T-helper 9 cell (primary cell): ENCODE measurements at places on chromosomes 13 and 19.

DNA sequence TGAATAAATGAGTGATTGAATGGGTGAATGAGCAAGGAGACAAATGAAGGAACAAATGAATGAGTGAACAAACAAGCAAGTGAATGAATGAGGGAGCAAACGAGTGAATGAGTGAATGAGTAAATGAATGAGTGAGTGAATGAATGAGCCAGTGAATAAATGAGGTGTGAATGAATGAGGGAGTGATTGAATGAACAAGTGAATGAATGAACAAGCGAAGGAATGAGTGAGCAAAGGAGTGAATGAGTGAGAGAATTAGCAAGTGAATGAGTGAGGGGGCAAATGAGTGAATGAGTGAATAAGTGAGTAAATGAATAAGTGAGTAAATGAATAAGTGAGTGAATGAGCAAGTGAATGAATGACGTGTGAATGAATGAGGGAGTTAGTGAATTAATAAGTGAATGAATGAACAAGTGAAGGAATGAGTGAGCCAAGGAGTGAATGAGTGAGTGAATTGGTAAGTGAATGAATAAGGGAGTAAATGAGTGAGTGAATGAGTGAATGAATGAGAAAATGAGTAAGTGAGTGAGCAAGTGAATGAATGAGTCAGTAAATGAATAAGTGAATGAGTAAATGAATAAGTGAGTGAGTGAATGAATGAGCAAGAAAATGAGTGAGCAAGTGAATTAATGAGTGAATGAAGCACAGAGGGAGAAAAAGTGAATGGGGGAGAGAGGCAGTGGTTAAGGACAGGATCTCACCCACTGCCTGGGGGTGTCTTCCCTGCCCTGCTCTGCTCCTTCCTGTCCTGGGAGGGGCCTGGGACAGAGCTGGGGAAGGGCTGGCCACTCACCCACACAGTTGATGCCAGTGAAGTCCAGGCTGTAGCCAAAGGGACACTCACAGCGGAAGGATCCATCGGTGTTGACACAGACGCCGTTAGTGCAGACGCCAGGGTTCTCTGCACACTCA, 36.4 kb downstream of the CCL25 start:
- DNase-seq, result no peak

GRCh38 chr13:48708764-48709163, 55.0 kb downstream of the CYSLTR2 start:
- DNase-seq, result no peak

- DNase-seq, result no peak
Measured at GRCh38 chr19:39415111-39416046, 2.9 kb downstream of the PLEKHG2 start.

DNA sequence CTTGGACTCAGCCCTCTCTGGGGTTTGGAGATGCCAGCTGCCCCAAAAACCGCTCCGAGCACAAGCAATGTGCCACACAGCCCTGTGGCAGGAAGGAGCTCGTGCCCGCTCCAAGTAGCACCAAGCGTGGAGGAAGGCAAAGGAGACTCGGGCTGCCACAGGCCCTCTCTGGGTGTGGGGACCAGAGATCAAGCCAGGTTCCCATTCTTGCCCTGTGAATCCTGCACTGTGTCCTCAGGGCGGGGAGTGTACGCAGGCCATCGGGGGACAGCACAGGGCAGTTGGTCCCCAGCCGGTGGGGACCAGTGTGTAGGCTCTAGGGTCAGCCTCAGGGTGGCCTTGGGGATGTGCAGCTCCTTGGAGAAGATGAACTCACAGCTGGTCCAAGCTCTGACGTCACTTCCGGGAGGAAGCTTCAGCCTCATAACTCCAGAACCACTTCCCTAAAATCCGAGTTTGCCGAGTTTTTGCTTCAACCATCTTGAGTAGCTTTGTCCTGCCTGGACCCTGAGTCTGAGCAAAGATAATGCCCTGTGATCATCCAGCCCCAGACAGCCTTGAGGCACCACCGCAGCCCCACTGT, 9.3 kb upstream of the CPAMD8 start:
- DNase-seq, result no peak

GRCh38 chr13:109656206-109656605, 130.2 kb downstream of the IRS2 start:
- DNase-seq, result no peak

DNA sequence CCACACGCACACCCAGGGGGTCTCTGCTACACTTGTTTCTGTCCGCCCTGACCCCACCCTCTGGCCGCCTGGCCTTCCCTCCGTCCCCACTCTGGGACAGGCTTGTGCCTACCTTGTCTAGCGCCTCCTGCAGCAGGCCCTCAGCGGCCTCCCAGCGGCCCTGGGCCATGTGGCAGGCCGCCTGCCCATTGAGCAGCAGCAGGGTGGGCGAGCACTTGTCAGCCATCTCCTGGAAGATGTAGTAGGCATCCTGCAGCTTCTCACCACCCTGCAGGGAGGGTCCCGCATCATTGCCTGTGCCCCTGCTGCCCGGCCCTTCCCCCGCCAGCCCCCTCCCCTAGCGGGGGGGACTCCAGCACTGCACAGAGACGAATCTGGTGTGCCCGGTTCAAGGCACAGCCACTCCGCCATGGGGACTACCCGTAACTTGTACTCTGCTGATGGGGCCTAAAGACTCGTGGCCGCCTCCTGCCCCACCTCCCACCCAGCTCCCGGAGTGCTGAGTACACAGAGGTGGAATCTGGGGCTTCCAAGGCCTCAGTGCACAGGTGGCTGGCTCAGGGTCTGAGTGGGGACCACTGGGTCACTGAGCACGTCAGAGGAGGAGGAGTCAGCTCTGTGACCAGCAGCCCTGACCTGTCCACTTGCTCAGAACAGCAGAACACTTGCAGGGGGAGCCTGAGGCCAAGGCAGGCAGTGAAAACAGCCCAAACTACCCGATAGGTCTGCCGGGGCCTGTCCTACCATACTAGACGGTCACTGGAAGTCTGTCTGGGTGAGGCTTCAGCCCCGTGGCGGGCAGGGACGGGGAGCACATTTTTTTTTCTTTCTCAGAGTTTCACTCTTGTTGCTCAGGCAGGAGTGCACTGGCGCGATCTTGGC, 7.4 kb upstream of the CERS1 start:
- DNase-seq, result no peak

DNA sequence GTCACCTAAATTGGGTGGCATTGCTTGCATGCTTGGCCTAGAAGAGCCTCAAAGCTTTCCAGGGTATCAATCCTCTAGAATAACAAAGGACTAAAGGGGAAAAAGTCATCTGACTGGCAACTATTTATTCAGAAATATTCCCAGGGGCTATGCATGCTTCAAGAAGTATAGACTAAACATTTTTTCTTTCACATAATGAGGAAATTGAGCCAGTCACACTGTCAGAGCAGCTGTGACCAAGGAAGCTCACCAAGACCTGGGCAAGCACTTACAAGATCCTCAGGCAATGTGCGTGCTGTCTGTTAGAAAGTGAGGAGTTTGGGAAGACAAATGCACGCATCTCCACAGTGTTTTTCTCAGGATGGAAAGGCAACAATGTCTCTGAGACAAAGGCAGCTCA, 747.2 kb downstream of the DIAPH3 start:
- no peak for DNase-seq

GRCh38 chr13:91647361-91647990, 249.1 kb downstream of the GPC5 start:
- no peak for DNase-seq

- no peak for DNase-seq
Measured at GRCh38 chr13:107586216-107586615, 629.1 kb downstream of the LIG4 start.

GRCh38 chr19:19662871-19663255, 613 bp downstream of the ATP13A1 start:
- no peak for DNase-seq

- DNase-seq, result no peak
Measured at GRCh38 chr13:77318741-77319140, 8.2 kb downstream of the MYCBP2 start.

DNA sequence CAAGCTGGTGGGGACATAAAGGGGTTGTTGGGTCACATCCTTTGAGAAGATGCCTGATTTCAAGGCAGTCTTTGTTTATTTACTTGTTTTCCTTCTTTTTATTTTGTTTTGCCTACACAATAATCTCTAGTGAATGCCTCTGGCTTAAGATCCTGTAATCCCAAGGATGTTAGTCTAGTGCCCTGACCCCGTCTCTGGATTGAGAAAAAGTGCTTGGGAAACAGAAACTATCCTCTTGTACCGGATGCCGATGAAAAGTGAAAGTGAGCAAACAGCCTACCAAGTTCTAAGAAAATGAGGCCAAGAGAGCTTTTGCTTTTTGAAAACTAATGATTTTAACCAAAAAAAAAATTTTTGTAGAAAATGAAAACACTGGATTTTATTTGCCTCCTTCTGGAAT, 42.1 kb upstream of the C1QTNF9 start:
- DNase-seq, result no peak

DNA sequence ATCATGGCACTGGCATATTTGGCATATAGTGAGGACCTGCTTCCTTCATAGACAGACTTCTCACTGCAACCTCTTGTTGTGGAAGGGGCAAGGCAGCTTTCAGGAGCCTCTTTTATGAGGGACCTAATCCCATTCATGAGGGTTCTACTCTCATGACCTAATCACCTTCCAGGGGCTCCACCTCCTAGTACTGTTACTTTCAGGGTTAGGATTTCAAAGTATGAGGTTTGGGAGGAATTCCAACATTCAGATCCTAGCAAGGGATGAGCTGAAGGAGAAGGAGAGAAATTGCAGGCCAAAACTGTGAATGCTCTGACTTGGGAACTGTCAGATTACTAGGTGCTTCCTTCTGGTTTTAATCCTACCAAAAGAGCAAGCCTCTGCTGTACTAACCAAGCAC, 87.8 kb downstream of the LMO7 start:
- no peak for DNase-seq

DNA sequence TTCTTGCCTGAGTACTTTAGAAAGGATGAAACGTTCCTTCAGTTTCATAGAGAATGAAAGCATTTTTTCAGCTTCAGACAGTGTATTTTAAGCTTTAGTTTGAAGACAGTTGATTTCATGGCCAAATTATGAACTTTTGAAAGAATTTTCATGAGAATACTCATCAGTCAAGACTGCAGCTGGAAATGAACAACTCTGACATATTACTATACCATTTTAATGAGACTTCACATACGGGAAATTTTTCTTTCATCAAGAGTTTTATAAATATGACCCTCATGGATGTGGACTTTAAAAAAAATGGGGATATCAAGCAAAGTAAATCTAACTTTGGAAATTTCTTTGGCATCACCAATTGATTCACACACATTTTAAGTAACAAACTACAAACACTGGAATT, 6.4 kb downstream of the LATS2 start:
- DNase-seq, result no peak

GRCh38 chr13:40077396-40078027, 422.1 kb downstream of the COG6 start:
- DNase-seq, result no peak

DNA sequence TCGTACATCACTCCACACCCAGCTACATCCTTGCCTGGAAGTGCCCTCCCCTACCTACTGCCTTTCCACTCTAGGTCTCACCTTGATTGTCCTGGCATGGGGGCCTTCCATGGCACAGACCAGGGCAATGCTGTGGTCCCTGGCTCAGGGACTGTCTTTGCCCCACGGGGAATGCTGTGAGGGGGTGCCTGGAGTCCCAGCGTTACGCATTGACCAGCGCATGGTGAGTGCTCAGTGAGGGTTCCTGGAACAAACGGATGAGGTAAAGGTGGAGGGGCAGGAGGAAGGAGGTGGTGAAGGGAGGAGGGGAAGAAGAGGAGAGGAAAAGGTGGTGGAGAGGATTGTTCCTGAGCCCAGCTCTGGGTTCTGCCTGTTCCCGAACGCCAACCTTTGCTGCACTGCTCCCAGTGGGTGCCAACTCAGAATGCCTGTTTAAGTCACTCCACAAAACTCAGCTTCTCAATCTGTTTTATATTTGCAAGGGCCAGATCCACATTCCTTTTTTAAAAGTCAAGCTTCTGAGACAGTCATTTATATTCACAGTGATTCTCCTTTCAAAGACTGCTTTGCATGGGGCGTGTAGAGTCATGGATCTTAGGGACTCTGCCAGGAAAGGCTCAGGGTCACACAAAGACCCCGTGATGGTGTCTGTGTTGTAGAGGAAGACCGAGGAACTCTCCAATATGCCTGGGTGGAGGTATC, 40.8 kb downstream of the CHST8 start:
- no peak for DNase-seq

- no peak for DNase-seq
Measured at GRCh38 chr13:110443622-110444225, 117.8 kb downstream of the RAB20 start.

GRCh38 chr19:17209126-17210036, 5.8 kb upstream of the USE1 start:
- DNase-seq, result no peak

DNA sequence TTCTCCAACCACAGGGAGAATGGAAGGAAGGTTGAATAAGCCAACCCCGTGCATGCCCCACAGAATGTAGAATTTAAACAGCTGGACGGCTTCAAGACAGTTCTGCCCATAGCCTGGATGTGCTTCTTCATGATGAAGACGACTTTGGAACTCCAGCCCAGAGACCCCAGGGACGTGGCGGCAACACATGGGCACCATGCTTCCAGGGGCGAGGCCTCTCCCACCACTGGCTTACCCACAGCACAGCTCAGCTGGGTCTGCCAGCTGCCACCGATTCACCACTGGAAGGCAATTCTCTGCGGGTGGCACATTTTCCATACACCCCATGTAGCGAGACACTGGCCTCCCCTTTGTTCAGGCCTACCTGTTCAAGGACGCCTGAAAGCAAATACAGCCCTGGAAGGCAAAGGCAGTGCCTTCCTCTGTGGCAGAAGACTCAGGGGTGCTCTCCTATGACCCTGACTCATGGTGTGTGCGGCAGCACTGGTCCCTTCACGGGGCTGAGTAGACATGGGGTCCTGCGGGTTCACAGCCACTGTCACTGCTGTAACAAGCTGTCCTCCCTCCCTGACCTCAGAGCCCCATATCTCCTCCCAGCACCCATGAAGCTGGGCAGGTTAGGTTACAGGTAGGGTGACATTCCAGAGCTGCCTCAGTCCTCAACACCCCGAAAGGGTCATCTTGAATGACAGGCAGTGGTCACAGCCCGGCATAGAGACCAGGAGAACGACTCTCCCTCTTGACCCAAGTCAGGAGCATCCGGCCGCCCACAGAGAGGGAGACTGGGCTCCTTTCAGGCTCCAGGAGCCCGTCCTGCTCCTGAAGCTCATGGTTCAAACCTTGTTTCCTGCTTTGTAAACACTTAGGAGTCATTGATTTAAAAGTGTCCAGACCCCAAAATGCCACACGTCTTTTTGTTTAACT, 72.7 kb downstream of the SPACA7 start:
- DNase-seq, result no peak

DNA sequence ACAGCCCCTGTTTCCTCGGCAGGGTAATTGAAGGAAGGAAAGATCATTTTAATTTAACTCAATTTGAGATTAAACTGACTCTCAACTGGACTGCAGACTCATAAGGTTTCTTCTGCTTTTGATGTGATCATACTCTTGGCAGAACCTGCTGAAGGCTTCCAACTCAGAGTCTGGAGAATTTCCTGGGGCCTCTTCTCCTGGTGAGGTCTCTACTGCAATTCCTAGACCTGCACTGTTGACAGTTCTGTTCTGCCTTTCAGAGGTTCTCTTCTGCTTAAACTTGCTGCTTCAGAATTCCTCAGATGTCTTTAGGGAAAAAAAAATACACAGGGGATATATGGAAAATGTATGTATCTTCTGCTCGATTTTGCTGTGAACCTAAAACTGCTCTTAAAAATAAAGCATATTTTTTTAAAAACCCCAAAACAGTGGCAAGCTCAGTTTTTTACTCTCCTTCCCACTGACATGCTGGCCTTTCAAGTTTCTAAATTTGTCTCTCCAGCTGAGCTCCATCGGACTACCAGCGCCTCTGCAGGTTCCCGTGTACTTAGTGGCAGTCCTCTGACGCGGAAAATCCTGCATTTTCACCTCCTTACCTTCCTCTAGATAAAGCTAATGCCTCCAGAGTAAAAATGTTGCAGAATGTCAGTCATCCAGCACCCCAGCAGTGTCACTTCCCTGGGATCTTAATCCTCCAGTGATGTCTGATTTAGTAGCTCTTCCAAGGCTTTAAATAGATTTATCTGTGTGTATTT, 733.5 kb upstream of the SGCG start:
- DNase-seq, result no peak
